HepG2 (cell line): ENCODE measurements at places on chromosomes 16 and 17. TPM values are rescaled to one million over a fixed set of nuclear protein-coding genes. Genes with fewer than 3 reads are reported as not detected.

AOC2 gene
- 0.55 and 1.2 TPM in 2 replicates for total RNA-seq

- no peak for DNase-seq
- peaks cover 7% of the 10 kb centered on the region for H3K27me3 ChIP-seq
- 0 out of 2 replicates have a peak, but pooled peaks cover 4% of the 10 kb centered on the region for H3K4me1 ChIP-seq
- no peak overlapping the region for H3K27ac ChIP-seq
- H3K36me3 ChIP-seq: no peaks in the 10 kb centered on the region
Observed at GRCh38 chr17:44272321-44272951, 4.5 kb upstream of the SLC4A1 start.

LSM12 gene
- total RNA-seq: 52.8 and 58.4 TPM in 2 replicates

GRCh38 chr16:17369421-17370222 is 101.1 kb downstream of the XYLT1 start:
- no peaks in the 10 kb centered on the region for H3K4me1 ChIP-seq
- no peaks in the 10 kb centered on the region for H3K36me3 ChIP-seq
- DNase-seq: no peak
- H3K4me3 ChIP-seq: no peak overlapping the region

DNA sequence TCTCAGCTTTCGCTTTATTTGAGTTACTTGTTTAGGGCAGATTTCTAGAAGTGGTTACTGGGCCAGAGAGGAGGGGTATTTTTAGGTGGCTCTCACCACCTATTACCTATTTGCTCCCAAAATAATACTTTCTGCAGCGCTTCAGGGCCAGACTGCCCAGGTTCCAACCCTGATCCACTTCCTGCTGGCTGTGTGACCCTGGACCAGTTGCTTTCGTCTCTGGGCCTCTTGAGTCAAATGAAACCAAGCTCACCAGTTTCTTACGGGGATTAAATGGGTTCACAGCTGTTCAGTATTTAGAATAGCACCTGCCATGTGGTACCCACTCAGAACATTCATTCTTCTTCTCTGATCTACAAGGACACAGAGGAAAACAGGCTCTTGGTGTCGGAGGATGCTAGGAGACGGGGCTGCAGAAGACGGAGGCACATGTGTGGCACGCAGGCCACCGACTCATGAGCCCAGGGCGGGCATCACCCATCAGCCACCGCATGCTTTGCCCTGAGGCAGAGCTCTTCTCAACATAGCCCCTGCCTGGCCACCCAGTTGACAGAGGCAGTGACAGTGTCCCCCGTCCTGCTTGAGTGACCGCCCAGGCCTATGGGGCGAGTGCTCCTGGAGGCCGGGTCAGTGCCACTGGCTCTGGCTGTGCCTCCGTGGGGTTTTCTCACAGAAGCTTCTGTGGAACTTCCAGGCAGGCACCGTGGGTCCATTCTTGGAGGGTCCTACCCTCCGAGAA is 149.0 kb upstream of the PLCG2 start:
- DNase-seq: no peak
- no peak overlapping the region for H3K27ac ChIP-seq

GRCh38 chr17:72772331-72772821 is 320.1 kb downstream of the SLC39A11 start:
- H3K27ac ChIP-seq: no peak overlapping the region
- no peak overlapping the region for H3K4me3 ChIP-seq
- H3K4me1 ChIP-seq: peaks cover 2% of the 10 kb centered on the region; the same call in 1 of the 2 replicates
- no peaks in the 10 kb centered on the region for H3K27me3 ChIP-seq

GRCh38 chr17:48465884-48466283 is 35.9 kb upstream of the SKAP1 start:
- H3K36me3 ChIP-seq: no peaks in the 10 kb centered on the region
- DNase-seq: no peak
- H3K4me1 ChIP-seq: no peaks in the 10 kb centered on the region
- H3K27me3 ChIP-seq: peaks cover 6% of the 10 kb centered on the region; the same call in 2 of the 3 replicates
- no peak overlapping the region for H3K4me3 ChIP-seq

DNA sequence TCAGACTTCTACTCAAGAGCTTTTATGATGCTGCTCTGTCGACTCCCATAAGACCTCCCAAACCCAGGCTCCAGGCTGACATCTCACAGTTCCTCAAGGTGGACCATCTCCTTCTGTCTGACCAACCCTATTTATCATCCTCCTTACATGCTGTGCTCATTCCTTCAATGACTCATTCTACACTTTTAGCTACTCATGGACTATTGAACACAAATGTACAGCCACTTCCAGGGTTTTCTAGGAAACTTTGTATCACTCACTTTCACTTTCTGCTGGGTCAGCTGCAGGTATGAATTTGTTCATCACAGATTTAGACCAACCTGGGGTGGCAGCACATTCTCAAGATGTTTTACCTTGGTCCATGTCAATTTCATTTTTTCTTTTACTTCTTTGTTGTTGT is 162.4 kb upstream of the FAM20A start:
- 0 out of 3 replicates have a peak, but pooled peaks cover 4% of the 10 kb centered on the region for H3K27me3 ChIP-seq
- H3K4me1 ChIP-seq: peaks cover 17% of the 10 kb centered on the region
- H3K4me3 ChIP-seq: no peak overlapping the region
- H3K36me3 ChIP-seq: no peaks in the 10 kb centered on the region

CTF1 gene
- total RNA-seq: 0.11 and 0.13 TPM in 2 replicates

DNA sequence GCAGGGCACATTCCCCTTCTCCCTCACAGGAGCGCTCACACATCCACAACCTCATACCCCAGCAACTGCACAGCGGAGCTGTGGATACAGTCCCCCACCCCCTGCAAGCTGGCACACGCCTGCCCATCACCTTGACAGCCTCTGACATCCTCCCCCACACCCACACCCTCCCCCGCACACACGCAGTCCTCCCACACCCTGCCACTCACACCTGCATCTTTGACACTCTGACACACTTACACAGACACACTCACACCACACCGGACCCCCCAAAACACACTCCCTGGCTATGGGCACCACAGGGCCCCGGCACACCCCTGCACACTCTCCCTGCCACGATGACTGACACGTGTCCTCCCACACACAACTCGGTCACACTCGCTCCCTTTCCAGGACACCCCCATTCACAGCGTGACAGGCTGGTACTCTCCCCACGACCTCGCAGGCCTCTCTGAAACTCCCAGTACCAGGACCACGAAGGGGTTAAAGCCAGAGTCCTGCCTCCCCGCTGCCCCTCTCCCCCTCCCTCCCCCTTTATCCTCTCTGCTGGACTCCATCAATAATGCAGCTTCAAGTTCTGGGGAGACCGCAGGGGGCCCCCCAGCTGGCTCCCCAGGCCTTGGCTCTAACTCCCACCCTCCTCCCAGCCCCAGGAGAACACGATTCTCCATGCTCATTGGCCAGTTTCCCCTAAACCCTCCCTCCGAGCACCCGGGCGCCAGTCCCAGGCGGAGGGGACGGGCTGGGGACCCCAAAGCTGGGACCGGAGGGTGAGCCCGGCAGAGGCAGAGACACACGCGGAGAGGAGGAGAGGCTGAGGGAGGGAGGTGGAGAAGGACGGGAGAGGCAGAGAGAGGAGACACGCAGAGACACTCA is at the start of gene PPP1R1B:
TSS of gene PPP1R1B (plus strand) at position 782 of the 876 bp plus-strand sequence. CDS start 441 bp downstream, outside the sequence.
- no peak for DNase-seq
- H3K4me1 ChIP-seq: peaks cover 74% of the 10 kb centered on the region
- H3K4me3 ChIP-seq: no peak within 1 kb of the TSS
- no peaks in the 10 kb centered on the region for H3K36me3 ChIP-seq
- peaks cover 17% of the 10 kb centered on the region; the same call in 1 of the 2 replicates for H3K27me3 ChIP-seq
- no peak within 1 kb of the TSS for H3K27ac ChIP-seq

ATF7IP2 gene
- 98.1 and 117 TPM in 2 replicates for total RNA-seq

DNA sequence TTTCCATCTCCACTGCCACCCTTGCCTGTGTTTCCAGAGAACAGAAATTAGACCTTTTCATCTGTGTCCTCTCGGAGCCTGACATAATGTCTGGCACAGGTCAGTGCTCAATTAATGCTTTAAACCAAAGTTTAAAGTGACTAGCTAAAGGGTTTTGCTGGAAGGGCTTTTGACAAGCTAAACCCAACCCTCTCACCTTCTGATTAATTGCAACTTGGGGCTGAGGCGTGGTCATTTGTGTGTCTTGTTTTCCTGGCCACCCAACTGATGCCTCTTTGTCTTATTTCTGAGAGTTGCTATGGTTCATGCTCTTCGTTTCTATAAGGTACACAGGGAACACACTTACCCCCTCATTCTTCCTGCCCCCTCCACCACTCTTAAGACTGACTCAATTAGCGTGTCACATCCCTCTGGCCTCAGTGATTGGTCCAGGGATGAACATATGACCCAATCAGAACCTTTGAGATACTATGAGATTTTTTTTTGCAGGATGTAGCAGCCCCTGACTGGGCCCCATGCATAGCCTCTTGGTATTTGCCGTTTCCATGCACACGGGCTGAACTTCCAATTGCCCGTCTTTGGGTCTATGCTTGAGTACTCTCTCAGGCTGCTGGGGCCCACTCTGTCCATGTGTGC is 15.8 kb upstream of the BRD7 start:
- H3K36me3 ChIP-seq: no peaks in the 10 kb centered on the region
- DNase-seq: no peak
- no peak overlapping the region for H3K4me3 ChIP-seq
- peaks cover 57% of the 10 kb centered on the region for H3K4me1 ChIP-seq

GRCh38 chr17:41692722-41693521 is 4.2 kb downstream of the EIF1 start:
- H3K4me1 ChIP-seq: peaks cover 17% of the 10 kb centered on the region
- no peak overlapping the region for H3K4me3 ChIP-seq
- H3K36me3 ChIP-seq: peaks cover 46% of the 10 kb centered on the region

TCAP gene
- 0.14 and 0.24 TPM in 2 replicates for total RNA-seq

- peaks cover 32% of the 10 kb centered on the region for H3K27me3 ChIP-seq
- no peaks in the 10 kb centered on the region for H3K36me3 ChIP-seq
- no peak overlapping the region for H3K27ac ChIP-seq
- H3K4me1 ChIP-seq: peaks cover 17% of the 10 kb centered on the region
Observed at GRCh38 chr16:90078579-90078895, 1.4 kb upstream of the PRDM7 start.

IRX3 gene
- 10.0 and 16.4 TPM in 2 replicates for total RNA-seq

ABCA6 gene
- 0.11 TPM in 1 of 2 replicates, not detected in the other for total RNA-seq

GRCh38 chr16:86258713-86259112 is 251.6 kb upstream of the FOXF1 start:
- H3K36me3 ChIP-seq: no peaks in the 10 kb centered on the region
- no peak overlapping the region for H3K4me3 ChIP-seq
- no peak overlapping the region for H3K27ac ChIP-seq
- DNase-seq: no peak
- no peaks in the 10 kb centered on the region for H3K4me1 ChIP-seq

GRCh38 chr16:48901712-48902374 is 291.9 kb upstream of the N4BP1 start:
- no peak for DNase-seq
- no peak overlapping the region for H3K4me3 ChIP-seq
- no peaks in the 10 kb centered on the region for H3K36me3 ChIP-seq
- peaks cover 26% of the 10 kb centered on the region; the same call in 2 of the 3 replicates for H3K27me3 ChIP-seq
- H3K4me1 ChIP-seq: no peaks in the 10 kb centered on the region

FBXO39 gene
- not detected in 2 replicates for total RNA-seq

DNA sequence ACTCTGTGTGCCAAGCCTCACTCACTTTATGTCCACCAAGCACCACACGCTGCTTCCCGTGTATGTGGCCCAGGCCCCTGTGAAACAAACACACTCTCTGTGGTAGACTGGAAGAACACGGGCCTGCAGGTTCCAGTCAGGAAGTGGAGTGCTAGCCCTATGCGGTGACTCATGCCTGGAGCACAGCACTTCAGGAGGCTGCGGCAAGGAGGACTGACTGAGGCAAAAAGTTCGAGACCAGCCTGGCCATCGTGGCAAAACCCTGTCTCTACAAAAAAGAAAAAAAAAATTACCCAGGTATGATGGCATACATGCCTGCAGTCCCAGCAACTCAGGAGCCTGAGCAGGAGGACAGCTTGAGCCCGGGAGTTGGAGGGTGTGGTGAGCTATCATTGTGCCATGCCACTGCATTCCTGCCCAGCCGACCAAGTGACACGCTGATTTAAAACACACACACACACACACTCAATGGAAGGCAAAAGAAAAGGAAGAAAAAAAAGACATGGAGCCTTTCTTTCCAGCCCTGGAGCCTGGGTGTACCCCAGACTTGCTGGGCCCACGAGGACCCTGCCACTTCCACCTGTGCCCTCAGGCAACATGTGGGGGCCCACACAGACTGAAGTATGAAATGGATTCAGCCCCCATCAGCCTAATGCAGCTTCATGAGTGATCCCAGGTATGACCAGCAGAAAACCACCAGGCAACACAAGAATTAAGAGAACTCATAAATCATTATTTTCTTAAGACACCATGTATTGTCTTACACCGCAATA is 126.6 kb downstream of the ANKRD11 start:
- H3K4me3 ChIP-seq: no peak overlapping the region
- H3K27me3 ChIP-seq: no peaks in the 10 kb centered on the region
- H3K27ac ChIP-seq: peak overlapping the region; percentile 3
- peaks cover 36% of the 10 kb centered on the region; the same call in 2 of the 3 replicates for H3K36me3 ChIP-seq

EIF1 gene
- total RNA-seq: 147 and 199 TPM in 2 replicates

- no peaks in the 10 kb centered on the region for H3K4me1 ChIP-seq
- H3K4me3 ChIP-seq: no peak overlapping the region
- H3K27me3 ChIP-seq: no peaks in the 10 kb centered on the region
- H3K36me3 ChIP-seq: no peaks in the 10 kb centered on the region
- H3K27ac ChIP-seq: no peak overlapping the region
- DNase-seq: no peak
Observed at GRCh38 chr16:61715393-61715792, 320.8 kb downstream of the CDH8 start.

GRCh38 chr16:82580298-82580890 is 46.4 kb upstream of the CDH13 start:
- peak; percentile 16 for DNase-seq
- H3K4me1 ChIP-seq: no peaks in the 10 kb centered on the region
- no peaks in the 10 kb centered on the region for H3K36me3 ChIP-seq
- H3K27me3 ChIP-seq: no peaks in the 10 kb centered on the region
- H3K4me3 ChIP-seq: no peak overlapping the region
- no peak overlapping the region for H3K27ac ChIP-seq

PPP1R27 gene
- 0.69 and 1.00 TPM in 2 replicates for total RNA-seq

CANT1 gene
- 24.9 and 34.1 TPM in 2 replicates for total RNA-seq

- no peaks in the 10 kb centered on the region; the same call in 1 of the 2 replicates for H3K4me1 ChIP-seq
- no peak overlapping the region for H3K27ac ChIP-seq
- peaks cover under 1% of the 10 kb centered on the region; the same call in 1 of the 2 replicates for H3K27me3 ChIP-seq
- DNase-seq: no peak
Observed at GRCh38 chr17:62790564-62790986, 17.5 kb downstream of the MARCHF10 start.

GRCh38 chr17:79971651-79972050 is 64.0 kb downstream of the TBC1D16 start:
- no peak for DNase-seq
- no peak overlapping the region for H3K4me3 ChIP-seq

DNA sequence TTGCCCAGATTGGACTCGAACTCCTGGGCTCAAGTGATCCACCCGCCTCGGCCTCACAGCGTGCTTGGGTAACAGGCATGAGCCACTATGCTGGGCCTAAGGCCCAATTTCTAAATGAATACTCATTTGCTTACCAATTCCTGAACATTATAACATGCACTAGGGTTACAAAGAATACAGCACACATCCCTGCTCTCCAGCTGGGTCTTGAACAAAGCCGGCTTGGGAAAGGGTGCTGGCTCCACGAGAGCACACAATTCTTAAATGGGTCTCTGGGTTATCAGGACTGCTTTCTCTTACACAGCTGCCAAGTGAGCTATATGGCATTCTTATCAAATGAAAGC is 58.3 kb downstream of the HIC1 start:
- no peak overlapping the region for H3K4me3 ChIP-seq
- no peaks in the 10 kb centered on the region for H3K27me3 ChIP-seq
- H3K27ac ChIP-seq: no peak overlapping the region
- H3K36me3 ChIP-seq: 0 out of 3 replicates have a peak, but pooled peaks cover 3% of the 10 kb centered on the region
- peaks cover 8% of the 10 kb centered on the region for H3K4me1 ChIP-seq
- DNase-seq: no peak

- H3K36me3 ChIP-seq: no peaks in the 10 kb centered on the region; the same call in 1 of the 2 replicates
- no peaks in the 10 kb centered on the region; the same call in 1 of the 3 replicates for H3K27me3 ChIP-seq
- peak overlapping the region; percentile 81 for H3K4me3 ChIP-seq
- H3K27ac ChIP-seq: peak overlapping the region; percentile 77
- no peak for DNase-seq
Observed at GRCh38 chr17:58411408-58411894, 5.9 kb downstream of the RNF43 start.
